GM12865 (cell line): ENCODE measurements at places on chromosomes 4 and X.

GRCh38 chr4:7151668-7152227, 40.6 kb upstream of the SORCS2 start:
- no peak for DNase-seq

GRCh38 chr4:109989618-109990017, 76.9 kb downstream of the EGF start:
- DNase-seq = no peak

- DNase-seq = peak; percentile 26
Observed at GRCh38 chr4:180296036-180296599, 1947.1 kb upstream of the TENM3 start.

DNA sequence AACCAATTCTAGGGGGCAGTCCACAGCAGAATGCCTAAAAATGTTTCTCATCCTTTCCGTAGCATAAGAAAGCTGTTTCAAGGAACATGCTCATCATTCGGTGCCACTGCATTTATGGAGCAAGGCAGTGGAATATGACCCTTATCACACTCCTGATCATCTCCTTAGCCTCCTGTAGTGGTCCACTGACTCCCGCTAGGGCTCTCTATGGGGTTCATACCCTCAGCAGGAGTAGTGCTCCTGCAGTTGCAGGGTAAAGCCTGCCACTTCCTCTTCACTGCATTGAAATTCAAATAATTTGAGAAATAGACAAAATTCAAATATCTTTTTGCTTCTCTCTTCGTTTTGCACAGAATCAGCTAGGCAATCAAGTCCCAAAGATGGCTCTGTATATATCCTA, 107.0 kb downstream of the NDST3 start:
- no peak for DNase-seq
